ENCODE measurements at places on chromosomes 1 and 21. TPM values are rescaled to one million over a fixed set of nuclear protein-coding genes. Genes with fewer than 3 reads are reported as not detected.
A peak's percentile ranks its signal among the peaks of the same experiment; 100 is the strongest.

GABRD gene
- total RNA-seq, result not detected

MAP1LC3C gene
- 8.8 TPM for total RNA-seq

DNA sequence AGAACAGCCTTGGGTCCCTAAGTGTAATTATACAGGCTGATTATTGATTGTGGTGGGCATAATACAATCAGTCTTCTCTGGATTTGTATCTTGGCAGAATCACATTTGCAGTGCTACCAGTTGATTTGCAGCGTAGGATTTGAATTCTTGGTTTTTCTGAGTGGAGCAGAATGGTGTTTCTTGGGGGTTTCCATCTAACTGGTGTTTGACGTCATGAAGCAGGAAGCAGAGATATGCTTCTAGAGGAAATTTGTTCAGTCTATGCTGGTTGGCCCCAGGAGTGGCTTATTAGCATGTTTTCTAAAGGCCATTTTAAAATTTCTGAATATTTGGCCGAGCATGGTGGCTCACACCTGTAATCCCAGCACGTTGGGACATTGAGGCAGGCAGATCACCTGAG lies 3.4 kb downstream of the CTTNBP2NL start:
- no peak for DNase-seq

- DNase-seq, result no peak
Observed at GRCh38 chr1:192747943-192748342, 60.9 kb upstream of the RGS2 start.

GRCh38 chr1:45170151-45170742 lies 36.2 kb downstream of the ZSWIM5 start:
- DNase-seq, result no peak

EPHA2 gene
- total RNA-seq, result 3.2 TPM

SMCP gene
- not detected for total RNA-seq

ATP1A4 gene
- total RNA-seq, result 0.26 TPM

MTMR11 gene
- 3.0 TPM for total RNA-seq

DNA sequence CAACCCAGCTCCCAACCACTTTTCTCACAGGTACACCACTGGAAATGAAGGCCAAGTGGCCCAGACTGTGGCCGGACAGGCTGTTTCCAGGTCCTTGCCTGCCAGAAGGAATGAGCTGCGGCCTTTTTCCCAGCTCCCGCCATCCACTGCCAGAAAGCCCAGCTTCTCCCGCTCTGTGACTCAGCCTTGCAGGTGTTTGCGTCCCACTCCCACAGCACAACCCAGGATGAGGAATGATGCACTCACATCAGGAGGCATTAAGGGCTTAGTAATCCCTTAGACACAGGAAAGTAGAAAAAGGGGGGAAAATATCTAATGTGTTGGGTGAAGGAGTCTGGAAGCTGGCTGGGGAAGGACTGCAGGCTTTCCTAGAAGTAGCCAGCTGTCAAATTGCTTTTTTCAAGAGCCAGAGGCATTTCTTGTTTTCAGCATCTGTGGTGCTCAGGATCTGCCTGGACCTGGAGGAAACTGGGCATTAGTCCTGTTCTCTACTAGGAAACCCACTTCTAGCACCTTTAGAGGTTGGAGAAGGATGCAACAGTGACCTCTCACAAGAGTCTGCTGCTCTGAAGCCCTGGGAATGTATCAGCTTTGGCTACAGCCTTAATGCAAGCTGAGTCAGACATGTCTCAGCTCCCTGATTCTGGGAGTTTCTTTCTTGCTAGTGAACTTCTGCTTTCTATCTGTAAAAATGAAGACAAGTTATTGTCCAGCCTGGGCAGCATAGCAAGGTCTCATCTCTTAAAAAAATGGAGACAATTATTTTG lies 13.2 kb upstream of the MAP1LC3C start:
- peak; percentile 53 for DNase-seq

Data from psoas muscle (tissue), 8 donors.